ENCODE measurements at places on chromosomes 12 and 14.

- no peak for DNase-seq
Observed at GRCh38 chr12:31215518-31216232, 110.3 kb downstream of the SINHCAF start.

GRCh38 chr12:110780448-110780847, 37.8 kb upstream of the PPP1CC start:
- no peak for DNase-seq

- DNase-seq = no peak
Observed at GRCh38 chr14:96105926-96106441, 66.8 kb downstream of the C14orf132 start.

DNA sequence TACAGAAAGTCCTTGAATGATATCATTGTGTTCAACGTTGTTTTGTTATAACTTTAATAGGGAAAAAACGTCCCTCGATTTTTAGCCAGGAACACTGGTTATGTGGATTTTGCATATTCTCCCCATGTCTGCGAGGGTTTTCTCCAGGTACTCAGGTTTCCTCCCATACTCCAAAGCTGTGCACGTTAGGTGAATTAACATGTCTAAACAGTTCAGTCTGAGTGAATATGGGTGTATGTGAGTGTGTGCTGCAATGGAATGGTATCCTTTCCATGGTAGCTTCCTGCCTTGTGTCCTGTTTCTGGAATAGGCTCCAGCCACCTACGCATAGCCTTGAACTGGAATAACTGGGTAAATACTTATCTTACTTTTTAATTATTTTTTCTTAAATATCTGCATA, 810.8 kb upstream of the ATXN7L3B start:
- DNase-seq = no peak

DNA sequence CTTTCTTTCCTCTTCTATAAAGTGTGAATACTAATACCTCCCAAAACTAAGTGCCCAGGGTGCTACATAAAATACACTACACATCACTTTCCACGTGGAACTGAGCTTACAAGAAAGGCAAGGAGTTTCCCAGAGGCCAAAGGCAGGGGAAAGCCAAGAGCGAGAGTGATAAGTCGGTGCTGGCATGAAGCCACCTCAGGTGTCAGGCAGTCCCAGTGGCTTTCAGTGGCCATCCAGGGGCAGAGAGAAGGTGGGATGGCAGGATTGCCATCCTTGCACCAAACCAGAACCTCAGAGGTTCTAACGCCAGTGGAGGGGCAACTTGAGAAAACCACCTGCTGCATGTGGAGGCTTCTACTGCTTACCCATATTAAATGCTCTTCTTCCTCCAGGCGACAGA, 79.7 kb upstream of the DIO3 start:
- DNase-seq = no peak
